NCI-H1694 (cell line): ENCODE measurements at places on chromosomes 7 and 10.
A peak's percentile ranks its signal among the peaks of the same experiment; 100 is the strongest.

- no peak for DNase-seq
Observed at GRCh38 chr10:42963312-42963711, 113.6 kb upstream of the RET start.

GRCh38 chr10:113228530-113228929 is 278.5 kb downstream of the TCF7L2 start:
- no peak for DNase-seq

GRCh38 chr7:138668946-138669345 is 32.2 kb downstream of the SVOPL start:
- no peak for DNase-seq

DNA sequence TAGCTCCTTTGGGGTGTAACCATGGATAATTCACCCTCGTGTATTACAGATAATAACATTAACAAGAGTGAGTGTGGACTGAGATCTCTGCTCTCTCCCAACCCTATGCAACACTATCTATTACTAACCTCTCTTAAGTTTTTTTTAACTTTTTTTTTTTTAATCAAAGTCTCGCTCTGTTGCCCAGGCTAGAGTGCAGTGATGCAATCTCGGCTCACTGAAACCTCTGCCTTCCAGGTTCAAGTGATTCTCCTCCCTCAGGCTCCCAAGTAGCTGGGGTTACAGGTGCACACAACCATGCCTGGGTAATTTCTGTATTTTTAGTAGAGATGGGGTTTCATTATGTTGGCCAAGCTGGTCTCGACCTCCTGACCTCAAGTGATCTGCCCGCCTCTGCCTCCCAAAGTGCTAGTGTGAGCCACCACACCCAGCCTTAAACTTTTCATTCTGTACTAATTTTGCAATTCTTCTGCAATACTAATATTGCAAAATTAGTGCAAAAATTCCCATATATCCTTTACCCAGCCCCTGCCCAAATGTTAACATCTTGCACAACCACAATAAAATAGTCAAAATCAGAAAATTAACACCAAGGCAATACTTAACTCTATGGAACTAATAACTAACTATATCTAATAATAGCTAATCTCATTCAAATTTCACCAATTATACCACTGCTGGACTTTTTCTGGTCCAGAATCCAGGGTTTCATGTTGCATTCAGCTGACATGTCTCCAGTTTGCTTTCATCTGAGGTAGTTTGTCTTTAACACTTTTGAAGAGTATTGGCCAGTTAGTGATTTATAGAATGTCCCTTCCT is 66.5 kb upstream of the TCF7L2 start:
- DNase-seq = no peak

- no peak for DNase-seq
Observed at GRCh38 chr7:1809601-1810258, 139.7 kb downstream of the ELFN1 start.

- DNase-seq = no peak
Observed at GRCh38 chr10:132946806-132947546, 4.6 kb upstream of the CFAP46 start.

DNA sequence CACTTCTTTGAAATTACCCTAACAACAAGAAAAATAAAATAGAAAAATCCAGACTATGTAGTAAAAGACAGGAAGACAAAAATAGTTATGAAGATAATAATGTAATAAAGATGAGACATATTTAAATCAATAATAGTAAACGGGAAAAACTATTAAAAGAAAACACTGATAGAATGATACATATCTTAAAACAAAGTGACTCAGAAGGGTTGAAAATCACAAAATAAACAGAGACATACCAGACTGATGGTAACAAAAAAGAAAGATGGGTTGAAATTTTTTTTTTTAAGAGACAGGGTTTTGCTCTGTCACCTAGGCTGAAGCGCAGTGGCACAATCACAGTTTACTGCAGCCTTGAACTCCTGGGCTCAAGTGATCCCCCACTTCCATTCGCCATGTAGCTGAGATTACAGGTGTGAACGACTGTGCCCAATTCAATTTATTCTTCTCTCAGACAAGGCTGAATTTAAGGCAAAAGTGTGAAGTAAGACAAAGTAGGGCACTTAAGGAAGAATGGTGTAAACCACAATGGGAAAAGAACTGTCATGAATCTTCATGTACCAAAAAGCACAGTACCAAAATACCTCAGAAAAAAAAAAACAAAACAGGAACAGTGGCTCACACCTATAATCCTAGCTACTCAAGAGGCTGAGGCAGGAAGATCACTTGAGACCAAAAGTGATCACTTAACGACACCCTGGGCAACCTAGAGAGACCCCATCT is 47.4 kb downstream of the LMBR1 start:
- no peak for DNase-seq

GRCh38 chr10:1467334-1468076 is 269.8 kb downstream of the ADARB2 start:
- DNase-seq = peak; percentile 20

DNA sequence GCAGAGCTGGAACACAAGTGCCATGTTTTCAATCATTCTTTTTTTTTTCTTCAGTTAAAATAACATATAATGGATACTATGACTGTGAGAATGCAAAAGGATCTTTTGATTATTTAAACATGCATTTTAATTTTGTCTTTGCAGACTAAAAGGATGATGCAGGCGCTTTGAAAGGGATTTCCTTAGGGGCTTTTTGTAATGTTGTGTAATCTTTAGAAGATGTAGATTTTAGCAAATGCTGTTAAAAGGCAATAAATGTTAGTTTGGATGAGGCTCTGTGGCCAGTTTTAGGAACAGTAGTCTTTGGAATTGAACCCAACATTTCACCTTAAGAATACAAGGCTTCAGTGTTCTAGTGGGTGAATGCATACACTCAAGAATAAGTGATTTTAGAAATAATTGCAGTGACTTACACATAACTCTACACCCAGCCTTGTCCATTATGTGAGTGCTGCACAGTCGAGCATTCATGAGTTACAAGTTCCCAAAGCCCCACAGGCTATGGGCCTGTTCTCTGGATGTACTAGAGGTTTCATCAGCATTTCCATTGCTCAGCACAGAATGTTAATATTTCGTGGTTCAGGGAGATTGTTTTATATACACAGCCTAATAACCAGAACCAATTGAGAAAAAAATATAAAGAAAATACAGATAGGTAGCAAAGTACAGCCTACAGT is 11.6 kb downstream of the PAPSS2 start:
- DNase-seq = no peak

DNA sequence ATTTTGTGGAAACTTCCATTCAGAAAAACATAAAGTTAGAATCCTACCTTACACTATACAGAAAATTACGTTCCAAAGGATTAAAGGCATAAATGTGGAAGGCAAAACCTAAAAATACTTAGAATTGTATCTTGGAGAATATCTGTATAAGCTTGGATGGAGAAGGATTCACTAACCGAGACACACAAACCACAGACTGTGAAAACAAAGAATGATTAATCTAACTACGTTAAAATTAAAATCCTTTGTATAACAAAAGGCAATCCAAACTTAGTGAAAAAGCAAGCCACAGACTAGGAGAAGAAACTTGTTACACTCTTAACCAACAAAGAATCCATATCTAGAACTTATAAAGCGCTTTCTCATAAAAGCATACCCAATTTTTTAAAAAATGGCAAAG is 678.8 kb downstream of the INHBA start:
- DNase-seq = no peak

DNA sequence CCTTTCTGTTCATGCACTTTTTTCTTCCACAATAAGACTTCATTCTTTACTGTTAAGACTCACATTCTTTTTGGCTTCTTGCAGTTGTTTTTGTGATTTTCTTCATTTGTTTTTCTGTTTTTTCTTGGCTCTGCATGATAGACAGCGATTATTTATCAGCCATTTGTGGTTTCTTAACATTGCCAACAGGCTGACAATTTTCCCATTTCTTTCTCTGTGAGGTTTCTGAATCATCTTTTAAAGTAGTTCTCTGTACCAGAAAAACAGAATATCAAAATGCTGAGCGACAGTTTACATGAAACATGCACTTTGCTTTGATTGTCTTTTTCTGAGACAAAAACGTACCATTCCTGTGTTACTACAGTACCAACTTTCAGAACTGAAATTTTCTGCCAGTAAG is 334.2 kb upstream of the MAGI2 start:
- DNase-seq = no peak

GRCh38 chr7:47202146-47202783 is 379.6 kb downstream of the TNS3 start:
- DNase-seq = peak; percentile 10

- DNase-seq = no peak
Observed at GRCh38 chr10:20970044-20970443, 72.9 kb upstream of the NEBL start.

- DNase-seq = no peak
Observed at GRCh38 chr10:82191653-82192052, 316.7 kb downstream of the NRG3 start.

DNA sequence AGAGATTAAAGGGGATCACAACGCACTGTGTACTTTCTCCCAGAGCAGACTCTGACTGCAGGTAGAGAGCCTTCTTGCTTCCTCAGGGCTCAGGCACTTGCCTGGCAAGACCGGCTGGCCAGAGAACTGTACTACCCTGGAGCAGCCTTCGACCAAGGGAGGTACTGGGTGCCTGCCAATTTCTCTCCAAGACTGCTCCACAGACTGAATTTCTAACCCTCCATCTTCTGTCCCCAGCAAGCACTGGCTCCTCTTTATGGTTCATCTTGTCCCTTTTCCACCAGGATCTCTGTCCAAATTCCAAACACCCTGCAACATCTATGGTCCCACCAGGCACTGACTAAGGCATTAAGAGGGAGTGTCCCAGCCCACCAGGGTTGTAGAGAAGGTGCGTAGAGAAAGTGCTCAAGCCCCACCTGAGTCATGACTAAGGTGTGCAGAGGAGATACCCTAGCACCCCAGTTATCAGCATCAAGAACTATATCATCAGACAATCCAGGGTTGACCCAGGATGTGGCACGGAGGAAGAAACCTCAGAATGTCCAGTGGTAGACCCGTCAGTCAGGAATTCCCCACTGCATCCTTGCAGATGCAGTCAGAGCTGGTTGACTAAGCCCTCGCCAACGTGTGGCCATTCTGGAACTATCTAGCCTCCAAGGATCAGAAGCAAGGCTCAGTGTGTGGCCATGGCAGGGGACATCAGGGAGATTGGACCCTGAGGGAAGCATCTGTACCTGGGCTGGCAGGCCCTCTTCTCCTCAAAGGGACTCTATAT is 60.9 kb upstream of the CAMK2B start:
- no peak for DNase-seq

DNA sequence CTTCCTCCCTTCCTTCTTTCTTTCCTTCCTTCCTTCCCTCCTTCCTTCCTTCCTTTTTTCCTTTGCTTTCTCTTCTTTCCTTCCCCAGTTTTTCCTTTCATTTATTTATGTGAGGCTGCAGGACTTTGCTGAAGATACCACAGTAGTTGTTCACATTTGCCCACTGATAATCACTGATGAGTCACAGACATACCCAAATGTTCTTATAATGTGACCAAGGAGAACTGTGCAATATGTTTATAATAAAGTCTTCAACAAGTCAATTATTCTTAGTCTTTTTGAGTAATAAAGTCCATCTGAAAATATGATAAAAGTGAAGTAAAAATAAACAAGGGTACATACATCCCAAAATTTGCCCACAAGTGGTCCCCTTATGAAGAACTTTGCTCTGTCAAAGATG is 159.7 kb downstream of the GNAI1 start:
- no peak for DNase-seq

GRCh38 chr7:40219917-40220316 is 85.1 kb downstream of the SUGCT start:
- no peak for DNase-seq

- DNase-seq = no peak
Observed at GRCh38 chr7:29040579-29040925, 82.4 kb upstream of the TRIL start.

DNA sequence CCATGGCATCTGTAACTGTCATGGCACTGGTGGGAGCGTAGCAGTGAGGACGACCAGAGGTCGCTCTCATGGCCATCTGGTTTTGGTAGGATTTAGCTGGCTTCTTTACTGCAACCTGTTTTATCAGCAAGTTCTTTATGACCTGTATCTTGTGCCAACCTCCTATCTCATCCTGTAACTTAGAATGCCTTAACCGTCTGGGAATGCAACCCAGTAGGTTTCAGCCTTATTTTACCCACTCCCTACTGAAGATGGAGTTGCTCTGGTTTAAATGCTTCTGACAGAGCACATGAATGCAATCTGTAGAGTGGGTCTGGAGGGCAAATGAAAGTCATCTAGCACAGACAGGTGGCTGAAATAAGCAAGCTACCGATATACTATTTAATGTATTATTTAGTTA is 55.3 kb upstream of the OPN4 start:
- DNase-seq = no peak

DNA sequence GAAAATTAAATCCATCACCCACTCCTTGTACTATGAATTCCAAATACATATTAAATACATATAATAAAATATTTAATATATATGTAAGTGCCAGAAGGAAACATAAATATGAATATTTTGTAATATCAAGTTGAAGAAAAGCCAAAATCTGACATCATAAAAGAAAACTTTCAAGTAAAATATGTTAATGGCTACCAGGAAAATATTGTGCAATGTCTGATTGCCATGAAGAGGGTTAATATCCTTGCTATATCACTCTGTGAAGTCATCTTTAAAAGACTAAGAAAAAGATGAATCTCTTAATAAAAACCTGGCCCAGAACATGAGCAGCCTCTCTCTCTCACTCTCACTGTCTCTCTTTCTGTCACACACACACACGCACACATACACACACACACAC is 130.2 kb downstream of the EGFR start:
- DNase-seq = no peak

GRCh38 chr10:85168243-85168642 is 839.9 kb downstream of the CCSER2 start:
- no peak for DNase-seq

GRCh38 chr10:102813734-102814452 is 23.3 kb downstream of the CYP17A1 start:
- no peak for DNase-seq

DNA sequence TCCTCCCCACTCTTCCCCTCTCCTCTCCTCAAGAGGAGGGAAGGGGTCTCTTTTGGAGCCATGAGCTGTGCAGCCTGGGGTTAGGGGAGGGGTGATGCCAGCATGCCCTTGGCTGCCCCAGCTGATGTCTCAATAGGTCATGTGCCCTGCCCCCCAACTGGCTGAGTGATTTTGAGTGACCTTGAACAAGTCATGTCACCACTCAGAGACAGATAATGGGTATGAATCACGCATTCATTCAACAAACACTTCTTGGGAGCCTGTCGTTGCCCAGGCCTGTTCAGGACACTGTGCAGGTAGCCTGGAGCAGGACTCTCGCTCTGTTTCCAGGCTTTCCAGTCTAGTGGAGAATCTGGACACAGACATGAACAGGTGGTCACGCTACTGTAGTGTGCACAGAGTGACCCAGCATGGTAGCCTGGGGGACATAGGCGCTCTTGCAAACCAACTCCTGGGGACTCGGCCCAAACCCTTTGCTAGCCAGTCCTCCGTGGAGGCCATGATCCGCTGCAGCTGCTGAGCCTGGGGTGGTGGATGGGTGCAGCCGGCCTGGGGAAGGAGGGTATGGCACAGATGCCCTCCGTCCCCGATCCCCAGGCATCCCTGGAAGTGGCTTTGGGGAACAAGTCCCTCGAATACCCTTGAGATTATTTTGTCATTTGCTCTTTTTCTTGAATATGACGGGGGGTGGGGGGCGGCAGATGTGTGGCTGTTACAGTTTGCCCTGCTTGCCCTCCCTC is 49.6 kb upstream of the PSAP start:
- DNase-seq = no peak

- DNase-seq = no peak
Observed at GRCh38 chr10:35824704-35825103, 182.6 kb upstream of the FZD8 start.
